ENCODE measurements at places on chromosomes 11 and 22.

DNA sequence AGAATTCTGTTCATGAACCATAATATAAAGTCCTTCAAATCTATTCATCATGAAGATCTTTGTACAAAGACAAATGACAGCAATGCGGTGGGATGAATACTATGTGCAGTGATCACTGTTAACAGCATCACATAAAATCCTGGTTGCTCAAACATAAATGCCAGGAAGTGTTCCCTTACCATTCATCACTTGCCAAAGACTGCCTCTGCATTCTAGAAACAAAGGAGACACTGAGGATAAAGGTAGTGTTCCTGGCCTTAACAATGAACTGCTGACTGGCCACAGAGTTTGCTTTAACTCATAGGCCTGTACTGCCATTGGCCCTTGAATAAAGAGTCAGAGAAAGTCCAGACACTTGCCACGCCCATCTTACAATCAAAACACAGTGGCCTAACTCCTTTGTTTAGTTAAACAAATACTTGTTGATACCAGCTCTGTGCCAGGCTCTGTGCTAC, 29.5 kb downstream of the C2CD3 start:
- no peak for DNase-seq

DNA sequence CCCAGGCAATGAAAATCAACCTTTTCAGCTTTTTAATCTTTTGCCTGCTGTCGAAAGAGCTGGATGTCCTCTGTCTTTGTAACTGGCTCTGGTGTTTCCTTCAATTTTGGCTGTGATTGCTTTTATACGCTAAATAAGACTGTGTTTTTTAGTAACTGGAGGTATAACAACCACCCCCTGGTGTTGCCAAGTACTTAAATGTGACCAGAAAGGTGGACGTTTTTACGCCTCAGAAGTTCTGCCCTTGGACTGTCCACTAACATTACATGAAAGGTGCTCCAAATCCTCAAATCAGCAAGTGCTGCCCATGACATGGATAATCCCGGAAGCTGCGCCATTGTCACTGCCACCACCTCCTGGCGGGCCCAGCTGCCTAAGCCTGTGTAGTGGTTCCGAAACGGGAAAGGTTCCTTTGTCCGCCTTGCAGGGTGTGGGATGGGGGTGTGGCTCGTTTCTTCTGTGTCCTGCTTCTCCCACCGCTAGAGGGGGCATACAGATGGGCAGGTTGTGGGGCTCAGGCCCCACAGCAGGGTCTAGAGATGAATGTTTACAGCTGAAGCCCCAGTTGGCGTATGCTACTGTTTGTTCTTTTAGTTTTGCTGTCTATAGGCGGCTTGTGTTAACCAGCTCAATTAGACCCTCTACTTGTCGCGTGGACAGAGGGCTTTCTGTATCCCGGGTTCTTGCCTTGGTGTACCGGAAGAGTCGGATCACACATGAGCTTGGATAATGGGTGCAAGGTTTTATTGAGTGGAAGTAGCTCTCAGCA, 82.2 kb upstream of the SEPTIN5 start:
- DNase-seq, result no peak

- no peak for DNase-seq
These were observed 23.4 kb upstream of the CLDN5 start for GRCh38 chr22:19547620-19548019.

DNA sequence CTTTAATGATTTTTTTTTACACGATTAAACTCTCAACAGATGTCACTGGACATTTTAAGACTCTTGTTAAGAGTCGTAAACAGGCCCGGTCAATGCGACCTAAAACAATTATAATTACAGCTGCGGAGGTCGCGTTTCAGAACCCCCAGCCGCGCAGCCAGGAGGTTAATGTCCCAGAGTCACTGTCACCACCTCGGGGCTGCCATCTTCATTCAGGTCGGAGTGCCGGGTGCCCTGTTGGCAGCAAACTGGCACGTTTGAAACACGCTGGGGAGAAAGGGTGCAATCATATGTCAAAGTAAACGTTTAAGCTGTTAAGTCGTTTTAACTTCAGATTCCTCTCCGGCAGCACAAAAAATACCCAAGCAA, 711 bp upstream of the PHF21B start:
- no peak for DNase-seq

DNA sequence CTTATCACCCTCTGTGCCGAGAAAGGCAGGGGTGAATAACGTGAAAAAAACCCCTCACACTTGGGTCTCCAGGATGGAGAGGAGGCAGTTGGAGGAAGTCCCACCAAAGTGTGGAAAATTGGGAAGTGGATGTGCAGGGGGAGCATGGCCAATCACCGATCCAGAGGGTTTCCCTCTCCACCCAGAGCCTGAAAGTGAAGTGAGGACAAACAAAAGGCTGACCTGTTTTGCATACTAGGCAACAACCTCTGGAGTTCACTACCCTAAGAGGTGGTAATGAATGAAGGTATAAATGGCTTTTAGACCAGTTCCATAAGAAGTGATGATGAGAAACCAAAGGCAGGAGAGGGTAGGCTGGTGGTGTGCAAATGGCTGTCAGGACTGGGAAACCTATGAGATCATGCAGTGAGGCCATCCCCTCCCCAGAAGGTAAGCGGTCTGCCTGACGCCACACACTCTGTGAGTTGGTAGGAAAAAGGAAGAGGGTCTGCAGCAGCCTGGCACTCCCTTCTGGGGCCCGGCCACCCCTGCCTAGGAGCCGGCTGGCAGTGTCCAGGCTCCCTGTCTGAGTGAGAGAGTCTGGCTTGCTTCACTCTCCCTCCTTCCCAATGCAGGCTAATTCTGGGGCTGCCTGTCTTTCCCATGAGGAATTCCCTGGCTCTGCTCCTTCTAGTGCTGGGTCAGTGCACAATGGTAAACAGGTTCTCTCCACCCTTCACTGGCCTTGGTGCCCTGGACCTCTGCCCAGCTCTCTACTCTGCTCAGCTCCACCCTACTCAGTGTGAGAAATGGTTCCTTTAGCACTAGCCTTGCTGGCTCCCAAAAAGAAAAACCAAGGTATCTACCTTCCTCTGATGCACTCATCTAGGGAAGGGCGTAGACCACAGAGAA, 15.6 kb downstream of the TBC1D10A start:
- DNase-seq, result no peak

GRCh38 chr22:47928631-47929030, 1166.2 kb downstream of the TBC1D22A start:
- DNase-seq, result no peak

DNA sequence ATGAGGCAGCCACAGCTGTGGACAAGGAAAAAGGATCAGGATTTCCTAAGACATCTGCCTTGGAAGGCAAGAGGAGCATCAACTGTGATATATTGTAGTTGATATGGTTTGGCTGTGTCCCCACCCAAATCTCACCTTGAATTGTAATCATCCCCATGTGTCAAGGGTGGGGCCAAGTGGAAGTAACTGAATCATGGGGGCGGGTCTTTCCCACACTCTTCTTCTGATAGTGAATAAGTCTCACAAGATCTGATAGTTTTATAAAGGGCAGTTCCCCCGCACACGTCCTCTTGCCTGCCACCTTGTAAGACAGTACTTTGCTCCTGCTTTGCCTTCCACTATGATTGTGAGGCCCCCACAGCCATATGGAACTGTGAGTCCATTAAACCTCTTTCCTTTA, 10.2 kb downstream of the RIC8A start:
- no peak for DNase-seq

DNA sequence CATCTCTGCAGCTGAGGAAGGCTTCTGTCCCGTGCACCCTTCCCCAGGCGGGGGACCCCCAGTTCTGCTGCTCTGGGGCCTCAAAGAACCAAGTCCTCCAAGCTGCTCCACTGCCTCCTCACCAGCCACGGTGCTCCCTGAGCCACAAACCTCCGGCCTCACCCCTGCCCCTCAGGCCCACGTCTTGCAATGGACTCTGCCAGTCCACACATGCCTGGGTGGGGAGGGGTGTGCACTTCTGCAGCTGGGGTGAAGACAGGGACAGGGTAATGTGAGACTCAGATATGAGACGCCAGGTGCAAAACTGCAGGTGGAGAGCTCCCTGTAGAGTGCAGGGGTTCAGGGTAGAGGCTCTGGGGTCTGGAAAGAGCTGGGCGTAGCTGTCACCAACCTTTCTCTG, 3.2 kb upstream of the PTDSS2 start:
- no peak for DNase-seq

GRCh38 chr22:28105413-28105812, 186.4 kb upstream of the PITPNB start:
- no peak for DNase-seq

GRCh38 chr11:10653946-10654810, 39.4 kb downstream of the IRAG1 start:
- peak; percentile 3 for DNase-seq

DNA sequence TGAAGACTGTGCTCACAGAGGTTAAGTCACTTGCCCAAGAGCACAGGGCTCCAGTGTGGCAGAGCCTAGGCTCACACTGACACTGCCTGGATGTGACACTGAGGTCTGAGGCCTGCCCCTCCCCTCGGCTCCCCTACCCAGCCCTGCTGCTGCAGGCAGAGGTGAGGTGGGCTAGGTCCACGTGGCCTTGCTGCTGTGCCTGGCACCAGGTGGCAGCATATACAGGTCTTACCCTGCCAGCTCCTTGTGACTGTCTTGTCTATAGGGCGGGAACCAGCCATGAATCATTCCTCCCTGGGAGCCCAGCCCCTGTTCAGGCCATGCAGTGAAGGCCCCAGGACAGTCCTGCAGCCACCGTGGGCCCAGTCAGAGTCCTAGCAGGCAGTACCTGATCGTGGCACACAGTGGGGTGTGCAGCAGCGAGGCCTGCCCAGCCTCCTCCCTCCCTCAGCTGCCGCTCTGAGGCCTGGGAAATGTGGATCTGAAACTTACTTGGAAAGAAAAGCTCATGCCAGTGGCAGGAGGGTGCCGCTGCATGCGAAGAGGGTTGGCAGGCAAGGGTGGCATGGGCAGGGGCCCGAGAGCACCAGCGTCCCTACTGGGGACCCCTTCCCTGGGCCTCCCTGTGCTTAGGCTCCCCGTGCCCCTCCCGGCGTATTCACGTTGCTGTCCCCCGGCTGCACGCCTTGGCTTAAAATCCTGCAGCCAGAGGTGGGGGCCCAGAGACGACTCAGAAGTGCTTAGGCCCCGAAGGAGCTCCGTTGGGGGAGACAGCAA, 1.2 kb upstream of the CERK start:
- DNase-seq, result peak; percentile 79

DNA sequence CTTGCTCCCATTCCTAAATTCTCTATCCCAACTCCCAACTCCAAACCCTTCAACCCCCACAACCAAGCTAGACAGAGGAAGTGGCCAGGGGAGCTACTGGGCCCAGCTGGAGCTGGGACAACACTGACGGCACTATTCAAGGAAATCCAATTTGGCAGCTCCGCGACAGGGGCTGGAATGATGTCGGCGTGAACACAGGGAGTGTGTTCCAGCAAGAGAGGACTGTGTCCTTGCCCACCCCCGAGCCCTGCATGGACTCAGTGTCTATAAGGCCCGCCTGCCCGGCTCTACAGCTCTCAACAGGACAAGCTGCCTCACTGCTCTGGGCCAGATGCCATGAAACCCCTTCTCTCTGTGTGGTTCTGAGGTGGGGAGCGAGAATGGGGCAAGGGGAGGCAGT, 11.3 kb downstream of the PCSK7 start:
- no peak for DNase-seq

DNA sequence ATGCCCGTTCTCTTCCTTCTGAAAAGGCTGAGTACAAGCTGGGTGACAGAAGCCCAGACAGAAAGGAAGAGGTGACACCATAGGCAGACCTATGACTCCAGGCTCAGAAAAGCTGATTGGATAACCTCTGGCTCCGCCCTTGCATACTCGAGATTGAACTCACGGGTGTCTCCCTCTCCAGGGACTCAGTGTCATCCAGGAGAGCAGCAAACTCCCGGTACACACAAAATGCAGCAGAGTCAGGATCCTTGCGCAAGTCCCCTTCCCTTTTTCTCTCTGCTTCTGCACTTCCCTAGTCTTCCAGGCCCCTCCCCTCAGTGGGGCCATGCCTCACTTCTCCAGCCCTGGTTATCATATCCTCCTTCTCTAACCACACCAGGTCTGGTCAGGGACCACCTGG, 9.8 kb downstream of the SCN4B start:
- no peak for DNase-seq

DNA sequence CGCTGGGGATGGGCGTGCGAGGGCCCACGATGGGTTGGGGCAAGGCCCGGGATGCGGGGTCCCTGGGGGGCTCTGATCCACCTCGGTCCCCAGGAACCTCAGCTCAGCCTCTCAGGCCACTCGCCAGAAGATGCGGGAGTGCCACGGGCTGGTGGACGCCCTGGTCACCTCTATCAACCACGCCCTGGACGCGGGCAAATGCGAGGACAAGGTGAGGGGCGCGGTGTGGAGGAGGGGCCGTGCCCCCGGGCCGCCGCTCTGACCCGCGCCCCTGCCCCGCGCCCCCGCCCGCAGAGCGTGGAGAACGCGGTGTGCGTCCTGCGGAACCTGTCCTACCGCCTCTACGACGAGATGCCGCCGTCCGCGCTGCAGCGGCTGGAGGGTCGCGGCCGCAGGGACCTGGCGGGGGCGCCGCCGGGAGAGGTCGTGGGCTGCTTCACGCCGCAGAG, 6.3 kb downstream of the PKP3 start:
- no peak for DNase-seq

DNA sequence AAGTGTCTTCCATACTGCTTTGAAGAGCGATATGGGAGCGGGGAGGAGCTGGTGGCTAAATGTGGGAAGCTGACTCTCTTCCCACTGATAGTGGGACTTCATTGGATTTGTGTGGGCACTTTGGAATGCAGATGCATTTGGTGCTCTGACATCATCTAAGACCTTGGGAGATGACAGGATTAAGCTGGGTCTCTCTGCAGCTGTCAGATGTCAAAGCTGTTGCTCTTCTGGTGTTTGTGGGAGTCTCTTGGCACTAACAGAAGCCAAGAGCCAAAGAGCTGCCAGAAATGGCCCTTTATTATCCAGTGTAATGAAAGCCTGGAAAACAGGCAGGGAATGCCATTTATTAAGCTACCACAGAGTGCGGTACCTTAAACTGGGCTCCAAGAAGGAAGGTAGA, 20.6 kb downstream of the GRAMD1B start:
- DNase-seq, result no peak

DNA sequence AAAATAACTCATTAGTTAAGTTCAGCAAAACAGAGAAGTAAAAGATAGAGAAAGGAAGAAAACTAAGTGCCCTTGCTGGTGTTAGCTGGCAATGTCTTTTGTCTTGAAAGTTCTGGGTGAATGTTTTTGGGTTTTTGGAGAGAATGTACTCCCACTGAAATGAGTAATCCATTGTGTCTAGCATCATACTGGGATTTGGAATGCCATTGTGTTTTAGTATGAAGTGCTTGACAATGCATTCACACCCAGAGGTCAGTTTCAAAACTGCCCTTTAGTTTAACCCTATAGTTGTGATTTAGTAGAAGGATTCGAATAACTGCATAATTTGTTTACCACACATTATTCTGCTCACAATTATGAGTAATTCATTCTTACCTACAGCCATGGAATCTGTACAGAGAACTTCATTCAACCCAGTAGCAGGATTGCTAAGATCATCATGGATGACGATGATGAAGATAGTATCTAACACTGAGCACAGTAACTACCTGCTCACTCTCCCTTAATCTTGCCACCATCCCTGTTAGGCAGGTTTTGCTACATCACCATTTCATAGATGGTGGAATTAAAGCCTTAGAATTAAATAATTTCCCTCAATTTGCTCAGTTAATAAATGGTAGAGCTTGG, 33.9 kb downstream of the MAML2 start:
- DNase-seq, result no peak

Measured in T follicular helper cell (primary cell).